Epithelial cell of esophagus (primary cell): ENCODE measurements at places on chromosomes 7 and 10.

DNA sequence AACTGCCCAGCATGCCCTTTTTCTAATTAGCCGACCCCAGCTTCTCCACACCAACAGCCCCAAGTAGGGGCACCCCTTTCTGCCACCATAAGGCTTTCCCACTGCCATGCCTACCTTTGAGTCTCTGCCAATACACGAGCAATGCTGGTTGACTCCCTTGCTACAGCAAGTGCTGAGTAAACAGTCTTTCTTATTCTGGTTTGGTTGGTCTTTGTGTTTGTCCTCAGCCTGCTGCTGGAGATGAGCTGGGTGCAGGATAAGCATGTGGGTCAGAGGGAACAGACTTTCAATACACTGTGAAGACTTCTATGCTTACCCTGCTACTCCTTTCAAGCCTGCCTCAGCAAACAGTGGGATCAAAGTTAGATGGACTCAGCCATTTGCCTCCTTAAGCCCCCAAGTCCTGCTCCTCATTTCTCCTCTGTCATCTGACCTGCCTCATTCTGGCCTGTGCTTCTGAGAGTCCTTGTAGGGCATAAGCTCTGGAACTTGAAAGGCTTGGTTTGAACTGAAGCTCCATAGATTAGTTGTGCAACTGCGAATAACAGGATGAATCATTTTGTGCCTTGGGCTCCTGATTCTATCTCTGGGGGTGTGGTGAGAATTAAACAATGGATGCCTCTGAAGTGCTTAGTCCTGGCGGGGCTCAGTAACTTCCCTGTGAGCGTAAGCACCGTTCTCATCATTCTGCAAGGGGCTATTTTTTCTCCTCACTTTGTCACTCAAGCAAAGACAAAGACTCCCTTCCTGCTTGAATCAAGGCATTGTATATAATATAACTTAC, 533.8 kb upstream of the DPP6 start:
- peak; percentile 6 for DNase-seq

DNA sequence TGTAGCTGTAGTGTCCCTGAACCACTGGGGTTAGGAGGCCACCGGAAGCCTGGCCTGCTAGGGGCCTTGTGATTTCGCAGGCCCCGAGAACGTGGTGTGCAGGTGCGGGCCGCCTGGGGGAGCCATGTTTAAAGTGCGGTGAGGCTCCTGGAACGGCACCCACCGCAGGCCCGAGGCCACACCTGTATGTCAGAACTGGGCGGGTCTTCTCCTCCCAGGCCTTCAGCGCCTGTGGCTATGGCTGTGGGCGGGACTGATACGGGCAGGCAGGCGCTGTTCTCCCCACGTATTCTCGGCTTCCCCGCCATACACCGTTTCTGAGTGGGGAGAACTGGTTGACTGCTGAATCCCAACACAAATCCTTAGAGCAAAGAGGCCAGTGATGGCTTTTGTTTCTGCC, 74.8 kb downstream of the DNAJB6 start:
- peak; percentile 9 for DNase-seq

GRCh38 chr7:117171106-117171505, 151.8 kb downstream of the WNT2 start:
- no peak for DNase-seq

- no peak for DNase-seq
Measured at GRCh38 chr10:21199501-21199900, 302.4 kb upstream of the NEBL start.

DNA sequence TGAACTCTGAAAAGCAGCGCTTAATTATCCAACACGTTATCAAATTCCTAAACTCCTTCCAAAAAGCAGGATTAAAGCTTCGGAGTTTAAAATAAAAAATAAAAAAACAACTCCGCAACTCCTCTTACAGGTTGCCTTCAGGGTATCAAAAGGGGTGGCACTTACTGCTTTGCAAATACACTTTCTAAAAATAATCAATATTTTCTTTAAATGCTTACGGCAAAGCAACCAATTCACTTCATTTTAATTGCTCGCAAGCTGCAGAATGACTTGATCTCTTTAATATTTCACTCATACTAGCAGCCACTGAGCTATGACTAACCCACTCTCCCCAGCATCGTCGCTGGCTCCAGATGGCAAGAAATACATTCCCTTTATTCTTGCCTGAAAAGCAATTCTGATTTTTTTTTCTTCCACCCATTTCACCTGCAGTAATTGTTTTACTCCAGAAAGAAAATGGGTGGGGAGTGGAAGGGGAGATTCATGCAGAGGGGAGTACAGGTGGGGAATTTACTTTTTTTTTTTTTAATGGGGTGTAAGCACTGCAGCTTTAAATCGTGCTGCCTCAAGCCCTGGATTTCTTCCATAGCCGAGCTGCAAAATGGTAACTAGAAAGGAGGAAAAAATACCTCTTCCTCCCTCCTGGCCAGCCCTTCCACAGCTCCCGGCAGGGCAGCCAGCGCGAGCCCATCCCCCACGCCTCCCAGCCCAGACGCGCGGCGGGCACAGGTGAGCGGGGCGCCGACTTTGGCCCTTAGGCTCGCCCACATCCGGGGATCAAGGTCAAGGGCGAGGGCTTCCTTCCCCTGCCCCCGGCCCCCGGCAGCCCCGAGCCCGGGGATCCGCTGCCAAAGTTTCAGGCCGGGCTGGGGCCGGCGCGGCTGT, 54.2 kb upstream of the FHIP2A start:
- peak; percentile 67 for DNase-seq

- peak; percentile 2 for DNase-seq
Measured at GRCh38 chr7:114048386-114049235, 129.8 kb upstream of the PPP1R3A start.

DNA sequence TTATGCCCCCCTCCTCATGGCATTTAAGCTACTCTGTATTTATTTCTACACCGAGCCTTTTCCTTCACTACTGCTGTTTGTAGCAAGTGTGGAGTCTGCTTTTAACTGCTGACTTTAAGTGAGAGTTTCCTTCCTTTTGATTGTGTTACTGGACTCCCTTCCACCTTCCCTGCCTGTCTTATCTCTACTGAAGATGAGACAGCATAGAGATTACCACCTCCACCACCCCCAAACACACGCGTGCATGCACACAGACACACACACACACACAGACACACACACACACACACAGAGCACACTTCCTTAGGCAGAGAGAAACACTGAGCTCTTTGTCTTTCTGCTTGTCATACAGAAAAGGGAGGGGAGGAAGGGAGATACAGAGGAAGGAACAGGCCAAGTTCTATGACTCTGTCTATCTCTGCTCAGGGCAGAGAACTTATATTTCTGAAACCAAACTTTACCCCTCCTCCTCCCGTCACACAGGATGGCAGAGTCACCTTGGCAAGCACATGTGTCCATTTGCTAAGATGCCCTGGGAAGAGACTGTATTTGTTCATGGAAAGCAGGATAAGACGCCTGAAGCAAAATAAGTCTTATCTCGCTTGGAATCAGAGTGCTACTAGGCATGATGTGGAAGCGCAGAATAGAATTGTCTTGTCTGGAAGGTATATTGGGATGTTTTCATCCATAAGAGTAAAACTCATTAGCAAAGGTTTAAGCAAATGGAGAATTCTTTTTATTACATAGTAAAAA, 81.8 kb upstream of the CAV2 start:
- no peak for DNase-seq

DNA sequence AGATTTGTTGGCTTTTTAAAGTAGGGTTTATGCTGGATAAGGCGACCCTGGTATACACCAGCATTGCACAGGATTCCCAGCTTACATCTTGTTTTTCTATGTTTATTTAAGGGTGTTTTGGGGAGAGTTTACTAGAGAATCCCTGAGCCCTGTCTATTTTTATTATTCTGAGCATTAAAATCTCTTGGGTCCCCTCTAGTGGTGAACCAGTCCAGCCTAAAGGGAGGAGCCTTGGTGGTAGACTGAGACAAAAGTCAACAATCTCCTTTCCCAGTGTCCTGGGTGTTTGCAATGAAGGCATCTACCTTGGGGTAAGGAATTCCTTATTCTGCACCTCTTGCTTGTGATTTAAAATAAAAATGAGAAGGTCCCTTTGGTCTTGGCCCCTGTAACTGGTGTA, 38.2 kb downstream of the ANTXRL start:
- peak; percentile 22 for DNase-seq

GRCh38 chr10:53846809-53847208, 954.2 kb downstream of the PCDH15 start:
- DNase-seq: peak; percentile 10

GRCh38 chr7:124712017-124712416, 53.6 kb downstream of the GPR37 start:
- peak; percentile 33 for DNase-seq

DNA sequence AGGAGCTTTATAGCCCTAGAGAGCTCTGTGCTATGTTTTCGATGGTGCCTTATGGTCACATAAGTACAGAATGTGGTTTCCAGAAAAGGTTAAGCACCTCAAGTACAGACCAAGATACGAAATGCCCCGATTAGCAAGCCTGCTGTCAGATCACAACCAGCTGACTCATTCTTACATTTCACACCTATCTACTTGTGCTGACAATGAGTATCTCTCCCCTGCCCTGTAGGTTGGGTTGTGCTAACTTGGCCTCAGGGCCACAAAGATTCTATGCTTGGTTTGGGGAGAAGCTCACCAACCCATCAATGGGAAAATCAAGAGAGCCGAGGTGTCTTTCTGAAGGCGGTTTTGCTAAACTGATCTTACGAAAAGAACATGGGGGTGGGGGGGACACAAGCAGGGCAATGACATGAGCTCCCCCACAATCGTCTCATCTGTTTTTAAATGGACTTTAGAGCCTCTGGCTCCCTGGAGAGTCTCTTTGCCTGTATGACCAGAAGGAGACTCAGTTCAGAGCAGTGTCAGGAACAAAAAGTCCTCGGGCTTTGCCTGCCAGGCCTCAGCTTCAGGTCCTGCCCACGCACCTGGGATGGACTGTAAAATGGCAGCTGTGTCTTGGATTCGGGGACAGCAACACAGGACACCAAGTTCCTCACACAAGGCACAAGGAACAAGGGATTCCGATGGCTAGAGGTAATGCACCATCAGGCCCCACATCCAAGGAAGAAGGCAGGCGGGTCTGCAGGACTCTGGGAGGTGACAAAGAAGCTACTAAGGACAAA, 55.1 kb downstream of the FAM53B start:
- DNase-seq: peak; percentile 82

DNA sequence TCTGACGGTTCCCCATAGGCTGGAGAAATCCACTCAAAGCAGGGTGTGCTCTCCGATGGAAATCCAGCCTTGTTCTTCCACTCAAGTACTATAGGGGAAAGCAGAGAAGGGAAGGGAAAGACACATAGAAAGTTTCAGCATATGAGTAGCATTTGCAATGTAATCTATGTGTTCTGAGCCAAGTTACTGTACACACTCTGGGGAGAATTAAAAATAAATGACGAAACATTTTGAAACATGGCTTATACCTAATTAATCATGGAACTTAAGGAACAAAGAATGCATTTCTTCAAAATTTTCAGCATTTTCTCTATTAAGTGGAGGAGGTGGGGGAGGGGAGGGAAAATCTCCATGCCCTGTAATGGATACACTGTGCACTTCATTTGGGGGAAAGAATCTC, 198.1 kb upstream of the HABP2 start:
- no peak for DNase-seq

DNA sequence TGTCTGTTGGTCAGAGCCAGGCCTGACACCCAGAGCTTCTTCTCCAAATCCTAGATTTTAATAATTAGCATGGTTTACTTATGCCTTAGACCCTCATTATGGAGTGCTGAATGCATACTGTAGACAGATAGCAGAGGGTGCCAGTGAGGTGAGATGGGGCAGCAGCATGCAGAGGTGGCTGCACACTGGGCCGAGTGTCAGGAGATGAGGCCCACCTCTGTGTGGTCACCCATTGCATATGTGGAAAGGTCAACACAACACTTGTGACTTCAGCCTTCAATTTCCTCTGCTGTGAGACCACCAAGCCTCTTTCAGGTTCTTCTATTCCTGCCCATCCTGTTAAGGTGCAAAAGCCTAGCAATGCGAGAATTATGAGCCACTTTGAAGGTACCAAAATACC, 39.7 kb upstream of the NMT2 start:
- DNase-seq: no peak

DNA sequence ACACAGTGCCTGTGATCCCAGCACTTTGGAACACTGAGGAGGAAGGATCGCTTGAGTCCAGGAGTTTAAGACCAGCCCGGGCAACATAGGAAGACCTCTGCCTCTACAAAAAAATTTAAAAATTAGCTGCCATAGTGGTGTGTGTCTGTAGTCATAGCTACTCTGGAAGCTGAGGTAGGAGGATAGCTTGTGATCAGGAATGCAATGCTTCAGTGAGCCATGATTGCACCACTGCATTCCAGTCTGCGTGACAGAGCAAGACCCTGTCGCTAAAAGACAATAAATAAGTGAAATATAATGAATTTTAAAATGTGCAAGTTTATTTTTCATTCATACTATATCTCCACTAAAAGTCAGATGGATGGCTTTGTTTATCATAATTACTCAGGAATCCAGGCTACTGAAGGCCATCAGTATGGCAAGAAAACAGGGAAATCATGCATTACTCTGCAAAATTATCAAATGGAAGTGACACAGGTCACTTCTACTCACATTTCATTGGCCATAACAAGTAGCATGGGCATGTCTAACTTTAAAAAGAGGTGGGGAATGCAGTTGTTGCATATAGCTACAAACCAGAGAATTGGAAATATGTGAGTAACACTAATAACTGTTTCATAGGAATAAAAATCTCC, 32.9 kb upstream of the FAM3C start:
- DNase-seq: peak; percentile 63

GRCh38 chr7:127527561-127527960, 57.8 kb downstream of the GCC1 start:
- DNase-seq: no peak

DNA sequence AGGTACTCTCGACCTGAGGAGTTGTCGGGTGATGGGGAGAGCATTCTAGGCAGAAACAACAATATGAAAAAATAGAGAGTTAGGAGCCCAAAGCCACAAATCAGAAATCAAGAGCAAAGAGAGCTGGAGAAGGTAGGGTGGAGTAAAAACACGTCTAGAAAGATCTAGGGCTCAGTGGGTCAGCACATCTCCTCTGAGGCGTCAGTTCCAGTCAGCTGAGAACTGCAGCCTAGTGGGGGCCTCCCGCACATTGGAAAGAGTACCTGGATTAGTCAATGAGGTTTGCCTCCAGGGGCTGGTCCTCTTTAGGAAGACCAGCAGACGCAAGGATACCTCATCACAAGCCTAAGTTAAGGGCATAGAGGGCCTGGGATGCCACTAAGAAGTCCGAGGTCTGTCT, 113.2 kb upstream of the LANCL2 start:
- DNase-seq: no peak

- peak; percentile 9 for DNase-seq
Measured at GRCh38 chr10:12503311-12503710, 154.0 kb downstream of the CAMK1D start.
